NCI-H1092 (cell line): ENCODE measurements at places on chromosomes 4 and X.

DNA sequence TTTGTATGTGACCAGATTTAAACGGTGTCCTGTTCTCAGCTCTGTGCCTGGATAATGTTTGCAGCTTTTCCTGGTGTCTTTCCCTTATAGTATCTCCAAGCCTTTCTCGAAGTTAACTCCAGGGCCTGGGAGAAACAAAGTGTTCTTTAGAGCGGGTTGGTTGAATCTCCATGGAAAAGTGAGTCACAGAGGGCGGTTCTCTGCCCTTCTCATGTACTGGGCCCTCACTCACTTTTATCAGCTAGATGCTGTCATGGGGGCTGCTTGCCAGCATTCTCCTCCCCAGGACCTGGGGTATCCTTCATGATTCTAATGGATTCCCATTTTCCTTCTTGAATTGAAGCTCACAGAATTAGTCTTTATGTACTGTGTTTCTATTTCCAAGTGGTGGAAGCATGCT lies 46.1 kb upstream of the MAGEC2 start:
- DNase-seq: no peak

GRCh38 chrX:40054793-40055192 lies 43.0 kb downstream of the BCOR start:
- DNase-seq: no peak

DNA sequence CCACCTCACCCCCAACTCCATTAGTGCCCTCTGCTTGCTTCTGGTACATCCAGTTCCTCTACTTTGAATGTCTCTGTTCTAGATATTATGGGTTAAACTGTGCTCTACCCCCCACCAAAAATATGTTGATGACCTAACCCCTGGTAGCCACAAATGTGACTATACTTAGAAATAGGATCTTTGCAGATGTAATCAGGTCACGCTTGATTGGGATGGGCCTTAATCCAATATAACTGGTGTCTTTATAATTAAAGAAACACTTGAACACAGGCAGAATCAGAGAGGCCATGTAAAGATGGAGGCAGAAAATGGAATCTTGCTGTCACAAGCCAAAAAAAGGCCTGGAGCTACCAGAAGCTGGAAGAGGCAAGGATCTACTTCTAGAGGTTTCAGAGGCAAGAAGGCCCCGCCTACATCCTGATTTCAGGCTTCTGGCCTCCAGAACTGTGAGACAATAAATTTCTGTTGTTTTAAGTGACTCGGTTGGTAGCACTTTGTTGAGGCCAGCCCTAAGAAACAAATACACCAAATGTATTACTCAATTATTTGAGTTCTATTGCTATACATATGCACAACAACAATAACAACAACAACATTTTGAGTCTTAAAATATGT lies 220.0 kb downstream of the PPP3CA start:
- no peak for DNase-seq

DNA sequence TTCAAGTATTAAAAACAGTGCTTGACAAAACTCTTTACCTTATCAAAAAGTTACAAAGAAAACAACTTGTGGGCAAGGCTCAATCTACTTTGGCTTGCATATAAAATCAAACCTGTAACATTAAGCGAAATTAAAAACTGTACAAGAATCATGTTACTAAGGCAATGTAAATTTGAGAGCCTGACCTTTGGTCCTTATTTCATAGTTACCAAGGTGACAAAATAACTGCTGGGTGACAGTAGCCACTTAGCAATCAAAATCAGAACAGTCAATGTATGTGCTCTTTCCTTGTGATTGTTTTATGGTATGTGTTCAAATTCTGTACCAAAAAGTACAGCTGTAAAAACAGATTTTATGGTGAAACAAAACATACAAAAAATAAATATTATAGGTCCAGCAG lies 204.0 kb downstream of the RASL11B start:
- no peak for DNase-seq

- DNase-seq: no peak
Measured at GRCh38 chr4:113884655-113885054, 94.8 kb downstream of the ARSJ start.

DNA sequence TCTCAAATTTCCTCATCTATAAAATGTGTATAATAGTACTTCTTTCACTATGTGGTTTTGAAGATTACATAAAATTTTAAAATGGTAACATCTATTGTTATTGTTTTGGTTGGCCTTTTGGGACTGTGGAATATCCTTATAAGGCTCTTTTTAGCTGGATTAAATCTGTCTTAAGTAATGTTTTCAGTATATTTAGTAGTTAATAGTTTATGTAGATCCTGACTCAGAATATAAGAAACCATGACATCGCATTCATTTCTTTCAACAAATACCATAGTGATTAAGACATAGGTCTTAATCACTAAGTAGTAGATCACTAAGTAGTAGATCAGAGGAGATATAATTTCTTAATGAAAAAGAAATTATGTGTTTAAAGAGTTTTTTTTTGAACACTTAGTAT lies 48.5 kb downstream of the MRPL1 start:
- no peak for DNase-seq

- no peak for DNase-seq
Measured at GRCh38 chr4:109735566-109736365, 5.9 kb upstream of the PLA2G12A start.

DNA sequence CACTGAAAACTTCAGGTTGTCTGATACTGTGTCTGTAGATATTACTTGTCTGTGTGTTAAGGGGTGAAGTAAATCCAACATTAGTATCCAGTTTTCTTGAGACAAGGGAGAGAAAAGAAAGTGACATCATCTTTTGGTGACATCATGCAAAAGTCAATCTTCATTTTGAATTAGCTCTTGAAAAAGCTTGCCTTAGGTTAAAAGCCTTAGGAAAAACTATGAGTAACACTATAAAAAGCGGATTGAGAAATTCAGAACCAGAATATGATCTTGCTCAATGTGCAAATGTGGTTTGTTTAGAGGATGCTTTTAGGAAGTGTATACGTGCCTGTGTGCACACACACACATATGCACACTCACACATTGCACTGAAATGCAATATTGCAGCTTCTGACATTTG lies 345.8 kb upstream of the CASK start:
- no peak for DNase-seq

DNA sequence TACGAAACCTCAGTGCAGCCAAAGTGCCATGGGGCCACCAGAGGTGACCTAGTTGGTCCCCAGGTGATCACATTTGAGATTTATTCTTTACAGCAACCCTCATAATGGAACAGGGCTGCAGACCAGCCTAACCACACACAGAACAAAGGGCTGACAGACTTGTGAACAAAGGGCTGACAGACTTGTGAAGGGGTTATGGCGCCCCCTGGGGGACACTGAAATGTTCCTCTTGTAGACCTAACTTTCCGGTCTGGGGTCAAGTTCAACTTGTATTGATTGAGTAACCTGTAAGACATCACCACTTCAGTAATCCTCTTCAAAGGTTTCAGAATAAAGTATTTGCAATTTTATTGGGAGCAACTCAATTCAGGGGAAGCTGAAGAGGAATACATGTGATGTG lies 175.9 kb upstream of the RPS6KA3 start:
- peak; percentile 64 for DNase-seq

GRCh38 chr4:89511776-89512175 lies 204.2 kb upstream of the GPRIN3 start:
- DNase-seq: no peak

GRCh38 chr4:88964450-88964849 lies 92.5 kb downstream of the FAM13A start:
- DNase-seq: no peak

DNA sequence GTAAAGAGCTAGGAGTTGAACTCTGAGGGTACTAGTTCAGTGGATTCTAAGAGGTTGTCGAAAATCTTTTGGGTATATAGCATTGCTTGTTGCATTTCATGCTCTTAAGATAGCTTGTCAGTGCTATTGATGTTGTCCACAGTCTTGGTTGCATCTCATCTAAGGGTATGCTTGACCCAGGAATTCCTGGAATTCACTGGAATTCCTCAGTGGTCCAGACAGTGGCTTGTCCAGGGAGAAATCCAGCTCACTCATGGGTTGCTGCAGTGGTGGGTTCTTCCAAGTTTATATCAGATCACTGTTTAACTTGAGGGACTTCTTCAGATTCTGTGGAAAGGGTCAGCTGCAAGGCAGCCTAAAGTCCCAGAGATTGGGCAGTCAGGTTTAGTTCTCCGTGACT lies 29.8 kb upstream of the SMARCAD1 start:
- no peak for DNase-seq

DNA sequence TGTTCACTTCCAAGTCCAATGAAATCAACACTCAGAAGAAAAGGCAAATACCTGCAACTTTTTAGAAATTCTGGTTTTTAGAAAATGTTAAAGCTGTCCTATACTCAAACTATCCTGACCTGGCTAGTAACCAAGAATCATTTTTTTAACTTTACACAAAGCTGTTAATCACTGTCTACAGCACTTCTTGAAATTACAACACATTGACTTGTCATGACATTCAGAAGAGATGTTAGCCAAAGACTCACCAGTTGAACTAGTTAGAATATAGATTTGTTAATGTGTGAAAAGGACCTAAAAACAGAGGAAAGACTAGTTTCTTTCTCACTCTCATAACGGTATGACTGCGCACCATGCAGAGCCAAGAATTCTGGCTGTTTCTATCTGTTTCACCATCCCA lies 98.8 kb downstream of the COX18 start:
- no peak for DNase-seq

- no peak for DNase-seq
Measured at GRCh38 chr4:181468451-181468850, 774.8 kb upstream of the TENM3 start.

DNA sequence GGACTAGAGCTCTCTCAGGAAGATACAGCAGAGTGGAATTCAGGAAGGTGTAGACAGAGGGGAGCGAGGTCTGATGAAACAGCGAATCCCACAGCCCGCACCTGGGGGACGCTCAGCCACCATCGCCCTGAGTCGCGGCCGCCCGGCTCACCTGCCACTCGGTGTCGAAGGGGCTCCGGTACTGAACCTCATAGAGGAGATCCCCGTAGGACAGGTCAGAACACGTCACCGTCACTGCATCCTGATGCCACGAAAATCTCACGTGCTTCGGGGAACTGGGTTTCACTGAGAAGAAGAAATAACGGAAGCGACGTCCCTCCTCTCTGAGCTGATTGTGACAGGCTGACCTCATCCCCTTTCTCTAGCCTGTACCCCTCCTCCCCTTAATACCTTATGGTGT lies 10.2 kb downstream of the CRLF2 start:
- no peak for DNase-seq

DNA sequence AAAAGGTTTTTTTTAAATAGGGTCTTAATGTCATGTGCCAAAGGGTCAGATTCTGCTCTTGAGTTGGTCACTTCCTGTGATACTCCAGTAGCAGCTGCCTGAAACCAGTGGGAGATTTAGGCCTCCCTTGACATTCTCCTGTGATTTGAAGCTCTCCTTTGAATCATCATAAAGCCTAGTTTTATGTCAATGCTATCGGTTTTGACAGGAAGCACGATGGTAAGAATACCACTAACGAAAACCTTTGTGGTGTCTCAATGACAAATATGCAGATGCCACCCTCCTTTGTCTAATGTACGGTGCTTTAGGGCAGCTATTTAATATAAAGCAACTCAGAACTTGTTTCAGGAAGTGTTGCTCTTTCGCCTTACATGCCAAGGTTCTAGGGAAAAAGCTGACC lies 44.2 kb downstream of the CCNI start:
- no peak for DNase-seq

DNA sequence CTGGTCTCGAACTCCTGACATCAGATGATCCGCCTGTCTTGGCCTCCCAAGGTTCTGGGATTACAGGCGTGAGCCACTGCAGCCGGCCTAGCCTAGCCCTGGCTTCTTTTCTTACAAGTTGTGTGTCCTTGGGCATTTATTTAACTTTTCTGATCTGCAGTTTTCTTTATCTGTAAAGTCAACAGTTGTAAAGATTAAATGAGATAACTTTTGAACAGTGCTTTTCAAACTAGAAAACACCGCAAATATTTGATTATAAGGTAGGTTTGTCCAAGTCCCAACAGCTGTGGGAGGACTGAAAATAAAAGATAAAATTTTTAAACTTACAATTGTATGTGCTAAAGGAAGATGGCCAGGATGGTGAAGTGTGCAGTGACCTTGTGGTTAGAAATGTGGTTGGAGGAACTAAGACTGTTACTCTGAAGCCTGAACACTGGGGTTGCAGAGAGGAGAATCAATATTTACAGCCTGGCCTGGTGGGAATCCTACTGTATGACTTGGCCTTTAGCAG lies 44.8 kb downstream of the GSX2 start:
- DNase-seq: no peak

DNA sequence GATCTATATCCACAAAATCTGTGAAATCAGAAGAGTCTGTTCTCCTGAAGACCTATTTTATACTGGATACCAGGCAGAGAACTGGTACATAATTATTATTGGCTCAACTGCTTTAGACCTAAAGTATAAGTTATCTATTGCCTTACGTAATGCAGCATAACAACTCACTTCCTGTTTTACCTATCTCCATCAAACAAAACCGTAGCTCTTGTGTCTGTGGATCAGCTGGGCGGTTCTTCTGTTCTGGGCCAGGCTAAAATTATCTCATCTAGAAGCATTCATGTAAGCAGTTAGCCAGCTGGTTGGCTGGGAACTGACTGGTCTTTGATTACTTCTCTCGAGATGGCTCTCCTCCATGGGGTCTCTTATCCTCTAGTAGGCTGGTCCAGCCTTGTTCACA lies 57.8 kb downstream of the PPP1R2C start:
- no peak for DNase-seq

DNA sequence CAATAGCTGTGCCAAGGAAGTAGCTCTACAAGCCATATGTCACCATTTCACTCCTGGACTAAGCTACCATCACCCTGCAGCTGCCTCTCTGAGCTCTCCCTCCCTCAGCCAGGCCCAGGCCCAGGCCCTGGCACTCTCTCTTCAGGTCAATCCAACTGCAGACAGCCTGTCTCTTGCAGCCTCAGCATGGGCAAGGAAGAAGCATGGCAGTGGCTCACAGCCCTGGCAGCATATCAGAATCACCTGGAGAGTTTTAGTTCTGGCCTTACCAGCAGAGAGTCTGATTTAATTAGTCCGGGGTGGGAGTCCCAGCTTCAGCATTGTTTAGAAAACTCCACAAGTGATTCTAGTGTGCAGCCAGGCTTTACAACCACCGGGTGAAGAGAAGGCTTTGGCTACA lies 31.5 kb downstream of the NALF2 start:
- peak; percentile 86 for DNase-seq

DNA sequence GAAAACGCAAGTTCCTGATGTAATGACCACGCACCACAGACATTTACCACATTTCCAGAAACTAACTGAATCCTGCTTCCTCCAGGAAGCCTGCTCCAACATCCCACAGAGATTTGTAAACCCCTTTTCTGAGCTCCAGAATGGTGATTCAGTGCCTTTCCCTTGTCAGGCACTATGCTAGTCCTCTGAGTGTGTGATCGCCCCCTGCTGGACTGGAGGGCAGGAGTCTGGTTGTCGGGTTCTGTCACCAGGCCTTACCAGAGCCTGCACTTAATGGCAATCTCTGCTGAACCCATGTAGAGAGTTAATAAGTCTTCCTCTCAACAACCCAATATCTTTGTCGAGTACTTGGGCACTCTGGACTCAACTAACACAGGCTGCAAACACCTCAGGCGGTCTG lies 14.5 kb upstream of the KDM5C start:
- DNase-seq: no peak
